Inflammatory macrophage (primary cell): ENCODE measurements at places on chromosomes 1 and 21.

- no peak for DNase-seq
These were observed 434.4 kb downstream of the PTPRU start for GRCh38 chr1:29670752-29671151.

GRCh38 chr1:35319988-35320713 lies 51.6 kb downstream of the ZMYM4 start:
- no peak for DNase-seq

DNA sequence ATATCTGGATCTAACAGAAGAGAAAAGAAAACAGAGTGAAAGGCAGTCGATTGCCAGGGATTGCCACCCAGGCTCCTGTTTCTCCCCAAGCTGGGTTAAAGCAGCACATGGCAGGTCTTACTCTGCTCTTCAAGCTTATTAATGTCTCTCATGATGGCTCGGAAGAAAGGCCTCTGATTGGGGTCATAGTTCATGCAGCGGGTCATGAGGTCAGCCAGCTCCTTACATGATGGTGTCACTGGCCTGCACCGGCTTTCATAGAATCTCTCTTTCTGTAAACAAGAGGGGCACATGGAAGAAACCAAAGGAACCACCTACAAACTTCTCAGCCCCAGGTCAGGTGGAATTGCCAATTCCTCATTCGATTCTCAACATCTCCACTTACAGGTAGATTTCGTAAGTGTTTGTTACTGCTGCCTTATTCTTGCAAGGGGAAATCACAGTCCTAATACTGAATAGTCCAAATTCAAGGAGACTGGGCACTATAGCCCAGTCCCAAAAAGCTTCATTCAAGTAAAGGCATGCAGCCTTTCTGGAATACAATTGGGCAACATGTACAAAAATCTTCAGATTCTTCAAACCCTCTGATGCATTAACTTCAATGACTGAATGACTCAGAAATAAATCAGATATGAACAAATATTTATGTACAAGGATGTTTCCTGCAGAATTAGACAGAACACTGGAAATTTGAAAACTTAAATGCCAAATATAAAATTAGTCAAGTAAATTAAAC lies 96.6 kb downstream of the RAVER2 start:
- no peak for DNase-seq

- no peak for DNase-seq
These were observed 87.0 kb upstream of the VAMP3 start for GRCh38 chr1:7684132-7684531.

DNA sequence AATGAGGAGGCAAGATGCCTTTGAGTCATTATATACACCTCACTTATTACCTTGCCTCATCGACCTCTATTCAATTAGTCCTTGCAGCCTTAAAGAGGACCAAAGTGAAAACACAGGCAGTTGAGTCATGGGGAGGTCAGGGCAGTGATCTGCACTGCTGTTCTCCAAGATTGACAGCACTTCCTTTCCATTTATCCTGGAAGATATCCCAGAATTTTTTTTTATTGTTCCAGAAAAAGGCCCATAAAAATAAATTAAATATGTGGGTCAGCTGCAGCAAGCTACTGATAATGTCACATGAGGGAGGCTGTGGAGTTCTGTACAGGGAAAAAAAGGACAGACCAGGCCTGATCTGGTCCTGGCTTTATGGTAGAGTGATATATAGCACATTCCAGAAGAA lies 33.2 kb upstream of the CDC42BPA start:
- DNase-seq, result no peak

DNA sequence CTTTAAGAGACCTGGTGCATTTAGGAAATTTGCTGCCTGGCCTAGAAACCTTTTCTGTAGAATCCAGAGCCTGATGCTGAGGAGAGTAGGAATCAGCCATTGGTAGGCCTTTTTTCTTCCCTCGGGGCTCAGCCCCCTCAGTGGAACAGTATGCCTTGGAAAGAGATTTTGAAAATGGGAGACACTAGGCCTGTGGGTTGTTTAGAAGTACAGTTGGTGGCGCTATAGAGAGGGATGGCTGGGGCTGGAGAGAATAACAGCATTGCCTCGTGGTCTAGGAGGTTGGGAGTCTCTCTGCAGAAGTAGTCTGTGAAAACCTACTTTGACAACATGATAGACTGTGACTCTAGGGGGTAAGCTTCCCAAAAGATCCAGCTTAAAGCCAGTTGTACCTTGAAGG lies 8.2 kb downstream of the KIF2C start:
- no peak for DNase-seq

GRCh38 chr1:3197781-3198316 lies 128.8 kb downstream of the PRDM16 start:
- DNase-seq, result no peak

DNA sequence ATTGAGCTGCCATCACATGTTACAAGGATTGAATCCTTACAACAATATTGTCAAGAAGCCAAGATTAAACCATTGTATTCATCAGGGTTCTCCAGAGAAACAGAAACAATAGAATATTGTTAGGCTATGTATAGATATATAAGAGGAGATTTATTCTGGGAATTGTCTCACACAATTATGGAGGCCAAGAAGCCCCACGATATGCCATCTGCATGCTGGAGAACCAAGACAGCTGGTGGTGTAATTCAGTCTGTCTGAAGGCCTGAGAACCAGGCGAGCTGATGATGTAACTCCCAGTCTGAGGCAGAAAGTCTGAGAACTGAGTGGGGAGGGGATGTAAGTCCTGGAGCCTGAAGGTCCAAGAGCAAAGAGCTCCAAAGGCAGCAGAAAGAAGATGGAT lies 14.5 kb upstream of the TTF2 start:
- DNase-seq, result peak; percentile 15

DNA sequence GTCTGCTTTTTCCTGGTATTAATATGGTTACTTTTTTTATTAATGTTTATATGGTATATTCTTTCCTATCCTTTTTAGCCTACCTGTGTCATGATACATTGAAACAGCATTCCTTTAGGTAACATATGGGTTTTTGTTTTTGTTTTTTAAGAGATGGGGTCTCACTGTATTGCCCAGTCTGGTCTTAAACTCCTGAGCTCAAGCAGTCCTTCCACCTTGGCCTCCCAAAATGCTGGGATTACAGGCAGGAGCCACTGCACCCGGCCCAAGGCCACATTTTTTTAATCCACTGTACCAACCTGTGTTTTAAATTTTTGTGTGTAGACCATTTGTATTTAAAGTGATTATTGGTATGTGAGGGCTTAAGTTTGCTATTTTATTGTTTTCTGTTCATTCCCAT lies 43.1 kb downstream of the PKN2 start:
- no peak for DNase-seq

DNA sequence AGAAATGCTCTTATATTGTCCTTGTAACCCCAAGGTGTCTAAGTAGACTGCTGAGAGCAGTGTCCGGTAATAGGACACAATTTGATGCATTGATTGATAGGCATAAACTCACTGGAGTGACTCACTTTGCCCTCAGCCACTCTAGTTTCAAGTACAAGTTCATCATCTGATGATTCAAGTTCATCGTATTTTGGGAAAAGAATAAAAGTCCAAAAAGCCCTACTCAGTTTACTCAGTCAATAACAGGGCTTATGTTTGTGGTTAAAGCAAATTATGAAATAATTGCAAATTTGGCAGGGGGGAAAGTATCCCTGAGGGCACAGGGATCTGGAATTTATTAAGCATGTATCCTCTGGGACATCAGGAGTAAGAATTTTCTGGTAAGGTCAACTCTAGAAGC lies 7.6 kb upstream of the ATF3 start:
- DNase-seq, result no peak

DNA sequence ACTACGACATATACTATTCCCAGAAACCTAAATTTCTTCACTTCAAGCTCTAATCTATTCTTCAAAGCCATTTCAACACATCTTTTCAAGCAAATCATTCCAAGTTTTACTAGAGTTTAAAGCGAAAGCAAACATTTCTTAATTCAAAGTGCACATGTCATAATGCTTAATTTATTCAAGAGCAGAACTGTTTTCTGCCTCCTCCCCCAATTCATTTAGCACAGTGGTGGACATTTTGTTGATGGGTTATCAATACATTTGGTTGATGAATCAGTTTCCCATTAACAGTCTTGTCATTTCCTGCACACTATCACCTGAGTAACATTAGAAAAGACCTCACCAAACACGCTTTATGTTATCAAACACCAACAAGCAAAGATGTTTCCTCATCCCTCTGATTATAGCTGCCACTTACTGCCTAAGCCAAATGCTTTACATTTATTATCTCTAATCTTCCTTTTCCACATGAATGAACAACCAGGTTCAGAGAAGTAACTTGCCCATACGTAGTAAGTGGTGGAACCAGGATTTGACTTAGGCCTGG lies 2.0 kb downstream of the SRSF4 start:
- peak; percentile 64 for DNase-seq

- no peak for DNase-seq
These were observed 55.3 kb downstream of the MRPS6 start for GRCh38 chr21:34128674-34129038.

GRCh38 chr1:43432907-43433306 lies 20.8 kb downstream of the HYI start:
- no peak for DNase-seq

- DNase-seq, result no peak
These were observed 337.5 kb upstream of the LRRC7 start for GRCh38 chr1:69230208-69230607.

GRCh38 chr1:184101141-184101540 lies 49.6 kb downstream of the TSEN15 start:
- no peak for DNase-seq

DNA sequence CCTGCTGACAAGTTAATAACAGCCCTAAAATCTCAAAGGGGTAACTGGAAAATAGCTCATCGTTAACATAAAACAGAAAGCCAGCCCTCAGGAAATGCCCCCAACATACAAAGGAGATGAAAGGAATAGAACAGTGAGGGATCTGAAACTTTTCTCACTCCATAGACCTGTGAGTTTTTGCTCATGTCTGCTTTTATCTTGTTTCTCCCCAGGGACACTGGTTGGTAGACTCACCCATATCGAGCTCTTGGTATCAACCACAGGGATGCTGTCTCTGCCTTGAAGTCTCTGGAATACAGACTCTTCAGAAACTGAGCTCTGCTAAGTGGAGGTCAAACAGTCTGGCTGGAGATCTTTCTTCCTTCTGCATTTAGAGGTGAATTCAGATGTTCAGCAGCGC lies 77.4 kb upstream of the CAMK1G start:
- no peak for DNase-seq

DNA sequence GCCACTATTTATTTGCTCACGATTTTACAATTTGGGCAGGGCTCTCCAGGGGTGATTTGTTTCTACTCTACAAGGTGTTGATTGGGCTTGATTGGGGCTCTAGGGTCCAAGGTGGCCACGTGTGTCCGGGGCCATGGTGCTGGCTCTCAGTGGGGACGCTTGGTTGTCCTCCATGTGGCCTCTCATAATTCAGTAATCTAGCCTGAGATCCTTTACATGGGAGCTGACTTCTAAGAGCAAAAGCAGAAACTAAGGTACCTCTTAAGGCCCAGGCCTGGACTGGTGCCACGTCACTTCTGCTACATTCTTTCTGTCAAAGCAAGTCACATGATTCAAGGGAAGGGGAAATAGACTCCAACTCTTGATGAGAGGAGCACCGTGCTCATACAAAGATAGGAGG lies 8.1 kb upstream of the PSRC1 start:
- peak; percentile 77 for DNase-seq

DNA sequence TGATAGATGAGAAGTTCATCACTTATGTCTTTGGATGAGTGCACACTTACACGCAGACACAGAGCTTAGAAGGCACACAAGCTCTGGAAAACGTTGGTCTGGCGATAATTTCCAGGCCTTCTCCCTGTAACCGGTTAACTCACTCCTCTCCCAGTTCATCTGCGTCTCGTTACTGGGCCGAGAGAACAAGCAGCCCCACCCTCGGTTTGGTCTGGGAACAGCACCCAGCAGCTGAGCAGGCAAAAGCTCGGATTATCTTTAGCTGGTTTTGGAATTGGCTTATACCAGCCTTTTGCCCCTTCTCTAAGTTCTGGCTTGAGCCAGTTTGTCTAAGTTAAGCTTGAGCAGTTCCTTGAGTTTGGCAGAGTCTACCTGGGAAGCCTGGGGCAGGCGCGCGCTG lies 27.3 kb upstream of the COL6A1 start:
- no peak for DNase-seq

GRCh38 chr1:115729756-115730155 lies 38.8 kb downstream of the CASQ2 start:
- peak; percentile 59 for DNase-seq

DNA sequence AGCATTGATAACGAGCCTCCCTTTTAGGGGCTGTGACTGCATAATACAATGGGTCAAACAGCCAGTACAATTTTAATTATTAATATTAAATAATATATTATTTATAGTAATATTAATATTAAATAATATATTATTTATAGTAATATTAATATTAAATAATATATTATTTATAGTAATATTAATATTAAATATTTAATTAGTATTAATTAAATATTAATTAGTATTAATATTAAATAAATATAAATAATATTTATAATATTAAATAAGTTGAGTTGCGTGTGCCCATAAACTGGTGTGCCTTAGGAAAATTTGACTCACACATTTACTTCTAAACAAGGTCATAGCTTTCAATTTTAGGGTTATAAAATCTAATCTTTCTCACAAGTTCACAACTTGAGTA lies 509.3 kb upstream of the RGS18 start:
- DNase-seq, result no peak

GRCh38 chr1:178739285-178740045 lies 14.4 kb downstream of the RALGPS2 start:
- DNase-seq, result no peak

DNA sequence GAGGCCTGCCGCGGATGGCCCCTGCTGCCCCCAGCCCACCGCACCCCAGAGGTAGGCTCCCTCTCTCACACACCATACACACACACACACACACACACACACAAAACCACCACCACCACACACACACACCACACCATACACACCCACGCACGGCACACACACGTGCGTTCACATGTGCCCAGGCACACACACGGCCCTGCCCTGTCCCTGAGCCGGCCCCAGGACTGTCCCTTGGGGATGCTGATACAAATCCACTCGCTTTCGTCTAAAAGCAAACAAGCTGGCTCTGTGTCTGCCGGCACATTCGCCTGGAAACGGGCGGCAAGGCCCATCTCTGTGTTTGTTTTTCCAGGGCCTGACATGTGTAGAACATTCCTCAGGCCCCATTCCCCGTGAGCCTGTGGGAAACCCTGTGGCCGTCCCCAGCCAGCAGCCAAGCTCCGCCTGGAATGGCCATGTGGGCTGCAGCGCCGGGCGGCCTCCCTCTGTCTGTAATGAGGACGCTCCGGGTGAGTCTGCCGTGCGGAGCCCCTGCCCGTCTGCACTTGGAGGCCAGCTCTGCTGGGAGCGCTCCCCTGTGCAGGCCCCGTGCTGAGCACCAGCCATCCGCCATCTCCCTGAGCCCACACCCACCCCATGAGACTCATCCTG lies 67.4 kb downstream of the DMRTB1 start:
- no peak for DNase-seq

- no peak for DNase-seq
These were observed 12.6 kb upstream of the SAMD11 start for GRCh38 chr1:910881-911721.

- DNase-seq, result no peak
These were observed 4.6 kb upstream of the MMP23B start for GRCh38 chr1:1627261-1627828.
